ENCODE measurements at places on chromosomes 16 and 17.

DNA sequence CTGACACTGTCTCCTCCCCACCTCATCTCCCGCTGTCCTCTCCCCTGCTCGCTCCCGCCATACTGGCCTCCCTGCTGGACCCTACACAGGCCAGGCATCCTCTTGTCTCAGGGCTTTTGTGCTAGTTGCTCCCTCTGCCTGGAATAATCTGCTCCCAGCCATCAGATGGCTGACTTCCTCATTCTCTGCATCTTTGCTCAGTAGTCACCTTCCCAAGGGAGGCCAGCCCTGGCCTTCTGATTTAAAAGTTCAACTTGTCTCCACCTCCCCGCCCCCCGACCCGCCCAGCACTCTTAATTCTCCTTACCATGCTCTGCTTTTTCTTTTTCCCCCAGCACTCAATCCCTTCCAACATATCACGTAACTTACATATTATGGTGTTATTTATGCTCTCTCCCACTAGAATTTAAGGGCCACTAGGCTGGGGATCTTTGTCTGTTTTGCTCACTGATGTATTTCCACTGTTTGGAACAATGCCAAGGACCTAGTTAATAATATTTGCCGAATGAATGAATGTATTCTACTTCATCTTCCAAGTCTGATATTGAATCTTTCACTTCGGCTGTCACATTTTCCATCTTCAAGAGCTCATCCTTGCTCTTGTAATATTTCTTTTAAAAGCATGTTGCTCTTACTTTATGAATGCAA is 178.3 kb downstream of the CDK5R1 start:
- DNase-seq = no peak

- DNase-seq = no peak
Measured at GRCh38 chr17:47286198-47286914, 32.7 kb downstream of the ITGB3 start.

GRCh38 chr17:81665205-81666091 is 957 bp downstream of the OXLD1 start:
- DNase-seq = no peak

GRCh38 chr16:19923396-19923795 is 38.7 kb upstream of the GPRC5B start:
- no peak for DNase-seq

- no peak for DNase-seq
Measured at GRCh38 chr17:81688616-81689015, 4.8 kb downstream of the HGS start.
